Psoas muscle (tissue), 8 donors: ENCODE measurements at places on chromosomes 3 and 15.
A peak's percentile ranks its signal among the peaks of the same experiment; 100 is the strongest.

GRCh38 chr3:42612928-42613327, 12.4 kb downstream of the NKTR start:
- peaks cover 3% of the 10 kb centered on the region for H3K36me3 ChIP-seq
- H3K4me3 ChIP-seq = no peak overlapping the region
- H3K27ac ChIP-seq = peak overlapping the region; percentile 69
- peaks cover 40% of the 10 kb centered on the region for H3K4me1 ChIP-seq

GRCh38 chr15:98221144-98221543, 260.6 kb downstream of the ARRDC4 start:
- no peaks in the 10 kb centered on the region for H3K27me3 ChIP-seq
- DNase-seq = no peak
- no peaks in the 10 kb centered on the region for H3K4me1 ChIP-seq
- no peak overlapping the region for H3K27ac ChIP-seq
- H3K4me3 ChIP-seq = no peak overlapping the region

- H3K4me1 ChIP-seq = no peaks in the 10 kb centered on the region
- no peaks in the 10 kb centered on the region for H3K36me3 ChIP-seq
- H3K4me3 ChIP-seq = no peak overlapping the region
- no peaks in the 10 kb centered on the region for H3K27me3 ChIP-seq
- no peak overlapping the region for H3K27ac ChIP-seq
- DNase-seq = no peak
These were observed 62.8 kb downstream of the OTOL1 start for GRCh38 chr3:161559177-161559998.

DNA sequence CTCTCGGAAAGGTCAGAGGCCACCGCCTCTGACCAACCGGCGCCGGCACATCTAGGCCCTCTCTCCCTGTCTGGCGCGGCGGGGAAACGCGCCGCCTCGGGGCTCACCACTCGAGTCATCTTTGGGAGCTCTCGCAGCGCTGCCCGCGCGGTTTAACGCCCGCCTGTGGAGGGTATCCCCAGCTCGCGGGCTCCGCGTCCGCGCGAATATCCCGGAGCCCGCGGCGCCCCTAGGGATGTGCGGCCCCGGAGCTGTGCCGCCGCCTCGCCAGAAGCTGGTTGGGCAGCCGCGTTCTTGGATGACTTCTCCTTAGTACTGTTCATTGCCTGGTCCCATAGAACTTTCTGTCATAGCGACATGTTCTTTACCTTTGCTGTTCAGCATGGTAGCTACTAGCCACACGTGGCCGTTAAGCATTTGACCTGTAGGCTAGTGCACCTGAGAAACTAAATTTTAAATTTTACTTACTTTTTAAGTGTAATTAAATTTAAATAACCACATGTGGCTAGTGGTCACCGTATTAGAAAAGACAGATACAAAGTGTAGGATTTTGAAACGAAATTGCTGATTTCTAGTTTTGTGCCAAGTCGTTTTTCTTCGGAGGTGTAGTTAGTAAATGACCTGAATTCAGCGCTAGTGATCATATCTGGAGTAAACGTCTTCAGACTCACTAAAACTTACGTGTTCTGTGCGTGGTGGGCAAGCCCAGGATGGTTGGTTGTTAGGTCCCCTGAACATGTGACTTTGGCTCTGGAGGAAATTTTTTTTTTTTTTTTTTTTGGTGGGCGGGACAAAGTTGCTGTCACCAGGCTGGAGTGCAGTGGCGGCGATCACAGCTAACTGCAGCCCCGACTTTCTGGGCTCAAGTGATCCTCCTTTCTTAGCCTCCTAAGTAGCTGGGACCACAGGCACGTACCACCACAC, 835 bp downstream of the ARIH2 start:
- peak overlapping the region; percentile 86 for H3K4me3 ChIP-seq
- H3K27ac ChIP-seq = peak overlapping the region; percentile 96
- peak; percentile 62 for DNase-seq
